ENCODE measurements at places on chromosomes 2 and 18.

GRCh38 chr2:35873921-35874320 lies 481.7 kb upstream of the CRIM1 start:
- DNase-seq, result no peak

GRCh38 chr2:60508339-60508917 lies 45.0 kb downstream of the BCL11A start:
- DNase-seq, result no peak

- no peak for DNase-seq
These were observed 44.1 kb upstream of the MEIS1 start for GRCh38 chr2:66390811-66391210.

DNA sequence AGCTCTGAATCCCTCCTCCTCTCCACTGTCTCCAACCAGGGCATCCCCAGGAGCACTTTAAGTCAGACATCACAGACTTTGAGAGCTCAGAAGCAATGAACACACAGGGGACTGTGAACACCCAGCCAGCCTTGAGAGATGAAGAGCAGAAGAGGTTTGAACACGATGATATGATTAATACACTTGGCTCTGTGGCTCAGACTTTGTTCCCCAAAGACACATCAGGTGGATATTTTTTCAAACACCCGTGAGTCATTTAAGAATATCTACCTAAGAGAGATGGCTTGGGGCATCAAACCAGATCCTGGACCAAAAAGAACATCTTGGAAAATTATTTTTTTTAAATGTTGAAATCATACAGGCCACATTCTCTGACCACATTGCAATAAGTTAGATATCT lies 134.9 kb upstream of the OTOS start:
- DNase-seq, result no peak

- no peak for DNase-seq
These were observed 54.9 kb upstream of the IGFBP2 start for GRCh38 chr2:216578325-216578724.

GRCh38 chr2:100321179-100321865 lies 979 bp downstream of the LONRF2 start:
- DNase-seq, result peak; percentile 31

- peak; percentile 61 for DNase-seq
These were observed 96.8 kb downstream of the DTNB start for GRCh38 chr2:25576596-25576995.

GRCh38 chr2:171531836-171532450 lies 9.7 kb downstream of the CYBRD1 start:
- no peak for DNase-seq

DNA sequence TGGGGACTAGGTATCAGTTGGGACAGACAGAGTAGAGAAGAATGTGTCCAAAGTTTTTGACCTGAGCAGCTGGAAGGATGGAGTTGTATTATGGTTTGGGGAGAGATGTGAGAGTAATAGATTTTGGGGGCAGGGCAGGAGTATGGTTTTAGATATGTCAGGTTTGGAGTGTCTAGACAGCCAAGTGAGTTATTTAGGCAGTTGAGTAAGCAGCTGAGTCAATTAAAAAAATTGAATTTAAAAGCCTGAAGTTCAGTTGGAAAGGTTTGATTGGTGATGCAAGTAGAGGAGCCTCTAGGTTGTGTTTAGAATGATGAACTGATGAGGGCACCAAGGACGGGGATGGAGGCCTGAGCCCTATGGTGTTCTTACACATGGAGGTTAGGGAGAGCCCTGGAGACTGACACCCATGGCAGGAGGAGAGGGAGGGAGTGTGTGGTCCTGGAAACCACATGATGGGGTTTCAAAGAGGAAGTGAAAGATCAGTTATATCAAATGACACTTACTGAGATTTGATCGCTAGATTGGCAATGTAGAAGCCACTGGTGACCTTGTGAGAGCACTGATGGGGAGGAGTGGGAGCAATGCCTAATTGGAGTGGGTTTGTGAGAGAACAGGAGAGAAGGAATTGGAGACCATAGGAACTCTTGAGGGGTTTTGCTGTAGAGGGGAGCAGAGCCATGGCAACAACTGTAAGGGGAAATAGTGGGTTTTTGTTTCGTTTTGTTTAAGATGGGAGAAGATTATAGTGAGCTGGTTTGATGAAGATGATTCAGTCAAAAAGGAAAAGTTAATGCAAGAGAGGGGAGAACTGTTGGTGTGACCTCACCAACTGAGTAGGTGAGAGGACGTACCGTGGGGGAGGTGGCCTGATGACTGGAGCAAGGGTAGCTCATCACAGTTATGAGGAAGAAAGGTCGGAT lies 10.3 kb downstream of the ITGA6 start:
- no peak for DNase-seq

DNA sequence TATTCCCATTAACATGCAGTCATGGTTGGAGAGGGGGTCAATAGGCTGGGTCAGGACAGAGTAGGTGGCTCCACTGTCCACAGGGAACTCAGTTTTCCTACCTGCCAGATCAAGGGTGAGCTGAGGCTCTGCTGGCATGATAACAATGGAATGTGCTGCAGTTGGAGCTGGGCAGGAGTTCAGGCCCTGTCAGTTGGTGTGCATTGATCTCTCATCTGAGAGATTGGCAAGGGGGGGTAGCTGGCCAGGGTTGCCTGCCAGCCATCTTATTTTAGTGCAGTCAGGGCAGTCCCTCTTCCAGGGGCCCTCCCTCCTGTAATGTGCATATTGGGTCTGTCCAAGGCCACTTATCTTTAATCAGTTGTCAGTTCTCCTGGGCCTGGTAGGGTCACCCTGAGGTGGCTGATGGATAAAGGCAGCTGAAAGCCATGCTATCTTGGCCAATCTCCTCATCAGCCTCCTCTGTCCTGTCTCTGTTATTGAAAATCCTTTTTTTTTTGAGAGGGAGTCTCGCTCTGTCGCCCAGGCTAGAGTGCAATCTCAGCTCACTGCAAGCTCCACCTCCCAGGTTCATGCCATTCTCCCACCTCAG lies 38.1 kb upstream of the CCBE1 start:
- no peak for DNase-seq

DNA sequence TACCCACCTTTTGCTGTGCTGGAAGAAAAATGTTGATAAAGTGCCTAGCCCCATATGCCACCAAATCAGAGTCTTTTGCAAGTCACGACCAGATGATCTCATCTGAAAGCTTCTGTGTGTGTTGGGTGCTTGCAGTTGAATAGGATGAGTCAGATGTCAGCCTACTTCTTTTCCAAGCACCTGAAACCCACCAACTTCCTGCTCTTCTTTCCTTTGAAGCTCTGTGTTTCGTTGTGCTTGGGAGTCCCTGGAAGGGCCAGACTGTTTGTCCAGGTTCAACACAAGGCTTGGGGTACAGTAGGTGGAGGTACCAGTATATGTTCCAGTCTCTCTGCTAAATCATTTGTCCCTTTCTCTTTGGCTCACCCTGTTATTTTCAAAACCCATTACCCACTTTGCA lies 36.8 kb upstream of the LCLAT1 start:
- no peak for DNase-seq

DNA sequence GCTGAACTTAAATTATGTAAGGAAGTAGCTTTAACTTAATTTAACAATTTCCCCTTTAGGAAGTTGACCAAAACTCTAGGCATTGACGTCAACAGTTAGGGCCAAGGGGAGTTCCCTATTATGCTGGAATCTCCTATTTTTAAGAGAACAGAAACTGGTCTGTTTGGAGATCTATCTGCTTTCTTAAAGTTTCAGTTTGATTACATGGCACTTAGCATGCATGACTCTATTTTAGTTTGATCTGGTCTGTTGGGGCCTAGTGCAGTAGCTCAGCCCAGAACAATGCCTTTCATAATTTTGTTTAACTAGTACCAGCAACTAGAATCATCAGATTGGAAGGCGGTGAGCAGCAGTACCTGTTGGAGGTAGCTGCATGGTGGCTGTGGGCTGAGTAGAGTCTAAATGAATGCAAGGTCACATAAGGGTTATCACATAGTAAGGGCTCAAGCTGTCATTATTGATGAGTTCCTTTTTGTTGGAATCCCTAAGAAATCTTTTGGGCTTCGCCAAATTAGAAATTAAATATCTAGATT lies 60.5 kb upstream of the ZNG1B start:
- DNase-seq, result no peak

- no peak for DNase-seq
These were observed 136.2 kb downstream of the CDH2 start for GRCh38 chr18:28040716-28041115.

DNA sequence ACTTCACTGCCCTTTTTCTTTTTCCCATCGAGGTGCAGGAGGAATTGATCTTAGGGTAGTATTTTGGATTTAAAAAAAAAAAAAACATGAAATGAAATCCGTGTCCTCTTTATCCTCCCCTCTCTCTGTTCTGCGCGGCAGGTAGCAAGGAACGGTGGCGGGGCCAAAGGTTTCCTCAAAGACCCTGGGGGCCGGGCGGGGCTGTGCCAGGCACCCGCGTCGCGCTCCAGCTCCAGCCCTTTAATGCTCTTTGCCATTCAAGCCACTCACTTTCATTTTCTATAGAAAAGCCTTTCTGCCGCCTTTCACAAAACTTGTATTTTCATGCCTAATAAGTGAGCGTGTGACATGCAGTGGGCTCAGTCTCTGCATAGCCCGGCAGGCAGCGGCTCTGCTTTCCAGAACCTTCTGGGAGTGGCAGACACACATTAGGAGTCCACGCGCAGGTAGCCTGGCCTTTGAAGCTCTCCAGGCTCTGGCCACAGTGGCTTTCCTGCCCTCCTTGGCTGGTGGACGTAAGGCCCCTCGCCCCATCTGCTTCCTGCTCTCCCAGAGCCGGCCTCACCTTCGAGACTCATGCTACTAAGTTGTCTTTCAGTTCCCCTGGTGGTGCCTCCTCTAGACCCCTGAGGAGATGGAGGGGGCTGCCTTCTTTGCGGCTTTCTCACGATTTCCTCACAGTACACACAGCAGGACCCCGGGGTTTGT lies 41.7 kb downstream of the AGAP1 start:
- no peak for DNase-seq

DNA sequence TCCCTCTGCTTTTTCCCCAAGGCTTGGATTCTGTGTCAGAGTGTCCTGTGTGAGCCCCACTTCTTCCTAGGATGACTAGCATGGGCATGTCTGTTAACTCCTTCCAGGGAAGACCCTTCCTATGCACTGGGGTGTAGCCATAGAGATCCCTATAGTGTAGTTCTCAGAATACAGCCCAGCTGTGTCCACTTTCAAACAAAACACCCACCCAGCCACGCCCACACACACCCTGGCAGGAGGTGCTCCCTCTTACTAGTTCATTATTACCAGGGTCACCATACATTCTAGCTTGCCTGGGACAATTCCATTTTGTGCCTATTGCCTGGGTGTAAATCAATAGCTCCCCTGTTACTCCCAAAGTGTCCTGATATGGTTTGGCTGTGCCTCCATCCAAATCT lies 195.6 kb downstream of the MYCN start:
- no peak for DNase-seq

GRCh38 chr2:113842919-113843736 lies 46.8 kb upstream of the ACTR3 start:
- no peak for DNase-seq

- no peak for DNase-seq
These were observed 132.5 kb downstream of the CSRNP3 start for GRCh38 chr2:165601928-165602521.

DNA sequence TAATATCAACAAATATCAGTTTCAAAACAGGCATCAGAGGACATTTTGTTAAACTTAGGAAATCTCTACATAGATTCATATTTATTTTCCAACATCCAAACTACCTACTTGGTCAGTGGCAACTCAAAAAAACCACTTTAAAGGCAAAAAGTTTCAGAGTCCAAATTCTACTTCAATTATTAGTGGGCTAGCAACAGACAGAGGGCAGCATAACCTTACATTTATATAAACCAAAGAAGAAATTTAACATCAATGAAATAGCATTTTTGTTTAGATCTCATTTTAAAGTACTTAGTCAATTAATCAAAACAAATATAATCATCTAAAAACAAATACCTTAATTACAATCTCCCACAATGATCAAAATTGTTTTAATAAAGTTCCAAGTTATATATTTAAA lies 33.3 kb downstream of the RTTN start:
- no peak for DNase-seq

GRCh38 chr18:39655341-39655740 lies 2089.7 kb upstream of the CELF4 start:
- DNase-seq, result no peak

DNA sequence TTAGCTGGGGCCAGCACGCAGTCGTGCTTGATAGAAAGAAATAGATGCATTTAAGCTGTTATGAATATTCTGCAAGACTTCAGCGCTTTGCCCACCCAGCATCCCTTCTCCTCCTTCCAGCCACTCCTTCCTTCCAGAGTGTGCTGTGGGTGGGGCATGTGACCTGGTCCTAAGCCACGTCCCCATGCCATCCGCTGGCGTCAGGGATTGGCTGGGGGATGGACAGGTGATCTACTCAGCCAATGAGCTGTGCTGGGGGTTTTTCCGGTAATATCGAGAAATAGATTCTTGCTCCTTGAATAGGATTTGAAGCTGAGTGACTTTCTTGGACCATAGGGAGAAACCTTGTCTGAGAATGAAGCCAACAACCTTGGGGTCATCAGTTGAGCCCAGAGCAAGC lies 4.8 kb upstream of the ZAP70 start:
- DNase-seq, result no peak

GRCh38 chr2:70043252-70043875 lies 43.9 kb upstream of the PCBP1 start:
- DNase-seq, result no peak

DNA sequence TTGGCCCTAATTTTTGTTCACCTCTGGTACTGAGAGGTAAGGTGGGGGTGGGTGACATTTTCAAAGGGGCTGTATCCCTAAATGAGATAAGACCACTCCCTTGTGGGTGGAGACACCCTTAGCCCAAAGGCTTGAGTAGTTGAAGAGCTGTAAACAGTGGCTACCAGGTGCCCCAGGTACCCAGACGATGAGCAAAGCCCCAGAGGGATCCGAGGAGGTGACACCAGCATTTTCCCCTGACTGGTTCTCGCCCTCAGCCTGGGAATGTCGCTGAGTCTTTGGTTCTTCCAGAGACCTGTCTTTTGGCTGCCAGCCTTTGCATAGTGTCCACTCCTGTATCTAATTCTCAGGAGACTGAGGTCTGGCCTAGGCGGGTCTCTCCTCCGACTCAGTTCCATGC lies 36.5 kb downstream of the RRM2 start:
- no peak for DNase-seq

- DNase-seq, result no peak
These were observed 17.4 kb upstream of the ANKRD53 start for GRCh38 chr2:70960833-70961647.

- no peak for DNase-seq
These were observed 1420.0 kb upstream of the CDH2 start for GRCh38 chr18:29596959-29597358.

DNA sequence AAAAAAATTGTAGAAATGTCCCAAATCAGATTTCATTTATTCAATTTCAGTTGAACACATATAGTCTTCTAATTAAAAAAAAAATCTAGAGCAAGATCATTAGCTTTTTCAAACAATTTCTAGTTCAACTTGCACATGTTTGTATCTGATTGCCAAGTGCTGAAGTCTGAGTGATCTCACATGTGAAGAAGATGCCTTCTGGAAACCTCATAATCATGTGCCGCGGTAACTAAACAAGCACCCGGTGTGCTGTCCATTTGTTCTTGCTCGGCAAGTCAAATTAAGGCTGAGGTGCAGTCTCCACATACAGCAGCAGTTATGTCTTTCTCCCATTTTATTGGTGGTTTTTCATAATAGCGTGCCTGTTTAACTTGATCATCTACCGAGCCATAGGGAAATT lies 18.7 kb downstream of the CABLES1 start:
- DNase-seq, result no peak

GRCh38 chr2:25505182-25505581 lies 163.5 kb upstream of the DNMT3A start:
- DNase-seq, result no peak
